GM23338 (cell line): ENCODE measurements at places on chromosomes 3 and 15. TPM values are rescaled to one million over a fixed set of nuclear protein-coding genes. Genes with fewer than 3 reads are reported as not detected.

Gene ALDH1L1
- polyA plus RNA-seq = 0.89 and 1.0 TPM in 2 replicates

Gene MAP2K5
- 5.7 and 6.5 TPM in 2 replicates for polyA plus RNA-seq

Gene ADAMTS7
- 11.2 and 11.6 TPM in 2 replicates for polyA plus RNA-seq

Gene CCDC13
- 0.27 and 0.42 TPM in 2 replicates for polyA plus RNA-seq

Gene TRPC1
- 7.0 and 7.3 TPM in 2 replicates for polyA plus RNA-seq
